Left lobe of liver (tissue), 2 donors: ENCODE measurements at places on chromosomes 13 and 19.
A peak's percentile ranks its signal among the peaks of the same experiment; 100 is the strongest.

DNA sequence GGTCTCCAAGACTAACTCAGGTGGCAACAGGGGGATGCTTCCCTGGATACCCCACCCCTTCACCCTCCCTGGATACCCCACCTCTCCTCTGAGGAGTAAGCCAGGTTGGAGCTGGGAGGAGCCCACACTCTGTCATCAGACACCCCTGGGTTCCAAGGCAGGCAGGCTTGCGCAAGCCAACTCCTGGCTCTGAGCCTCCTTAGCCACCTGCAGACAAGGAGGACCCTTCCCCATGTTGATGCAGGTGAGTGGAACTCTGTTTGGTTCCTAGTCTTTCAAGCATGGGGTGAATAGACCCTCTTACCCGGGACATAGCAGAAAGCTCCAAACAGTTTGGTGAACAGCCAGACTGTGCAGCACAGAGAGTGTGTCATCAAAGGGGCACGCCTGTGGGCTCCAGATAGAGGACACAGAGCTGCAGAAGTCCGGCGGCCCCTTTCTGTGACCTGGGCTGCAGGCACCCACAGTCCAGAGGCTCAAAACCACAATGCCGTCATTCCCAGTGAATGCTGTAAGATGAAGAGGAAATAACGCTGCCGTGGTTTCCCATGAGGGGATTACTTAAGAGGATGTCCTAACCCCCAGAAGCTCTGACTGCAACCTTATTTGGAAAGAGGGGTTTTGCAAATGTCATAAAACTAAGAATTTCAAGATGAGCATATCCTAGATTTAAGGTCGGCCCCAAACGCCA is 12.1 kb upstream of the HAS1 start:
- no peak for DNase-seq

- no peak for DNase-seq
Observed at GRCh38 chr13:47249266-47249665, 352.4 kb upstream of the HTR2A start.

- no peak for DNase-seq
Observed at GRCh38 chr19:5091018-5091683, 122.2 kb downstream of the KDM4B start.

- peak; percentile 84 for DNase-seq
Observed at GRCh38 chr13:51451467-51452360, 1.1 kb downstream of the INTS6 start.

DNA sequence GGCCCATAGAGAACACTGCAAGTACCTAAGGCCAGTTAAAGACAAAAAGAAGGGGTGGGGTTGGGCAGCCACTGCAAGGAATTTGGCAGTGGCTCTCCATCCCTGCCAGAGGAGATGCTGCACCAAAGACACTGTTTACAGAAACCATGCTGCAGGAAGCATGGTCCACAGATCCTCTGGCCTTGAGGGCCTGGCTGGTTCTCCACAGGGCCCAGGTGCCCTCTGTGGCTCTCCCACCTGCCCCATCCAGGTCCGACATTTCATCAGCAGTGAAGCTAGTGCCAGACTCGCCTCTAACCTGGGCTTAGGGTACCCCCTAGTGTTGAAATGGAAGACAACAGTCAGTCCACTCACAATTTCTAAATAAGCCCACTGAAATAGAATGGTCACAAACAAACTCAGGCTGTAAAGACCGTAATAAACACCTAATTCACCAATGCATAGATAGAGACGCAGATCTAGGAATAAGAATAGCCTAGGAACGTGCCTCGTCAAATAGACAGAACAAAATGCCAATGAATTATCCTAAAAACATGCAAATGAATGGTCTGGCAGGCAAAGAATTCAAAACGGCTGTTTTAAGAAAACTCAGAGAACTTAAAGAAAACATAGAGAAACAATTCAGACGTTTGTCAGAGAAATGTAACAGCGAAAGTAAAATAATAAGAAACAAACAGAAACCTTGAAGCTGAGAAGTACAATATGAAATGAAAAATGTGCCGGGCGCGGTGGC is 23.3 kb downstream of the LYPD4 start:
- DNase-seq: no peak

DNA sequence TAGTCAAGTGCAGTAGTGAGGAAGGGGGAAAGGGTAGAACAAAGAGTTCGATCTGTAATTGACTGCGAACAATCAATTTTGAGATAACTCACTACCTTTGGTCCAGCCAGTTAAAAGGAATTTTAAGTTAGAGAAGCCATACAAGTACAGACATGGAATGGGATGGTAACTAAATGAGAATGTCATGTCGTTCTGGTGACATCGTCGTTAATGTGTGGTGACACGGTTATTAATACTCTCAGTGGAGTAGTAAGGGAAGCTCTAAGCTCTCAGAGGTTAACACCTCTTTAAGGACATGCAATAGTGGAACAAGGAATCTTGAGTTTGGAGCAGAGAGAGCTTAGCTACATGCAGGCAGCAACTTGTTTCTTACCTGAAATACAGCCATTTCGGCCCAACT is 154.9 kb upstream of the KLF12 start:
- DNase-seq: no peak

DNA sequence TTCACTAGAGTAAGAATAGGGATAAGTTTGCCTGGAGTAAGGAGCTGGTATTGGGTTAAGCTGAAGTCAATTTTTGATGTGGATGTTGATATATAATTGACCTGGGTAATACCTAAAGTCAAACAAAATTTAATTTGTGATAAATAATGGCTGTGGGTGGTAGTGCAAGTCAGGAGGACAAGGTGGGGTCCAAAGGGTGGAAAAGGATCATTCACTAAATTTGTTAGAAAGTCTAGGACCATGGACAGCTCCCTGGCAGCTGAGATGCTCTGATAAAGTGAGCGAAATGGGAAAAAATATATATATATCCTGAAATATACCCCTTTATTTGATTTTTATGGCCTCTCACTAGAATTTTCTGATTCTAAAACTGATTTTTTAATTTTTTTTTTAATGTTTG is 463.5 kb downstream of the GPC6 start:
- no peak for DNase-seq

GRCh38 chr13:30116379-30116778 is 191.0 kb downstream of the KATNAL1 start:
- no peak for DNase-seq

GRCh38 chr13:45439781-45440462 is 21.7 kb upstream of the SLC25A30 start:
- no peak for DNase-seq

DNA sequence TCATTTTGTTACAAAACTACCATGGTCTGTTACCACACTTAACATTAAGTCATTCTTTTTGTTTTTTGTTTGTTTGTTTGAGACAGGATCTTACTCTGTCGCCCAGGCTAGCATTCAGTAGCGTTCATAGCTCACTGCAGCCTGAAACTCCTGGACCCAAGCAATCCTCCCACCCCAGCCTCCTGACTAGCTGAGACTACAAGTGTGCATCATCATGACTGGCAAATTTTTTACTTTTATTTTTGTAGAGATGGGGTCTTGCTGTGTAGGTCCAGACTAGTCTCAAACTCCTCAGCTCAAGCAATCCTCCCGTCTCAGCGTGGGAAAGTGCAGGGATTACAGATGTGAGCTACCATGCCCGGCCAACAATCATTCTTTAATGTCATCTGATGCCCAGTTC is 3.3 kb downstream of the ALDH16A1 start:
- DNase-seq: no peak

GRCh38 chr13:45042539-45042938 is 53.2 kb downstream of the GPALPP1 start:
- no peak for DNase-seq

- DNase-seq: no peak
Observed at GRCh38 chr13:29284726-29285125, 310.8 kb downstream of the SLC7A1 start.

GRCh38 chr13:23453132-23453531 is 19.6 kb upstream of the SACS start:
- DNase-seq: no peak

- no peak for DNase-seq
Observed at GRCh38 chr13:98998831-98999638, 21.2 kb upstream of the DOCK9 start.

DNA sequence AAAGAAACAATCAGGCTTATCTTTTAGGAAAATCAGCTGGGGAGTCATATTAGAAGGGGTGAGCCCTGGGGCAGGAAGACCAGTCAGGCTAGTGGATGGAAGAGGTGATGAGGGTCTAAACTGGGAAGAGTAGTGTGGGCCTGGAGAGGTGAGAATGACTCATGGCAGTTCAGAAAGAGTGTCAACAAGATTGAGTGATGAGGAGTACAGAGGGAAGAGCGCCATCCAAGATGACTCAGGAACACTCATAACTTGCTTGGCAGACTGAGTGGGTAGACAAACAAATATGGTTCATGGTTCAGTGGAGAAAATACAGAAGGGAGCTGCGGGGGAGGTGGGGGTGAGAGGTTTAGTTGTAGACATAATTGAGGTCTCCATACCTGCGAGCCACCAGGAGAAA is 17.3 kb upstream of the CLDN10 start:
- DNase-seq: no peak

DNA sequence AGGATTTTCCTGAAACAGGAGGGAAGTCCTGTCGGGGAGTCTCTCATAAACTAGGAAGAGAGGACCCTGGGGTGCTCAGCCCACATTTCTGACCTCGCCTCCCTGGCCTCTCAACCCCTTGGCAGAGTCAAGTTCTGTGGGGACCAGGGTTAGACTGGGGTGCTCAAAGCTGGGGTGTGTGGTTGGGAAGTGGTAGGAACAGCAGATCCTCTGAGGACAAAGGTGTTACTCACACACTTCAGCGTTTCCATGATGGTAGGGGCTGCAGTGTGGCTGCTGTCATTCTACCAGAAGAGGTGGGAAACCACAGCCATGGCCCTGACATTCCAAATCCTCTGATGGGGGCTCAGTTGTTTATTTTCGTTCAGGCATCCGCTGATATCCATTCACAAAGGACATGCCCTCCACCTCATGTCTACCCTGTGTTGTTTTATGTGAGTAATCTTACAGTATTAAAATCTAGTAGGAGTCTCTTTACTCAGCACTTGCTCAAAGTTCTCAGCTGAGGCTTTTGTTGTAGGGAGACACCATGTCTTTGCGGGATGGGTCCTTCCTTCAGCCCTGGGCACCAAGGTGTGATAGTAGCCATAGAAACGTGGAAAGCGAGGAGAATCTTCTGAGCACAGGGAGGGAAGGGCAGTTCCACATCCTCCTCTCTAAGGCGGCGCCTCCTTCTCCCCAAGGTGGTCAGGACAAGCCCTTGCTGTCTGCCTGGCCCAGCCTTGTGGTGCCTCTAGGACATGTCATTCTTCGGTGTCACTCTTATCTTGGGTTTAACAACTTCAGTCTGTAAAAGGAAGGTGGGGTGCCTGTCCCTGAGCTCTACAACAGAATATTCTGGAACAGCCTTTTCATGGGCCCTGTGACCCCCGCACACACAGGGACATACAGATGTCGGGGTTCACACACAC is 1.5 kb downstream of the KIR2DL3 start:
- DNase-seq: no peak

DNA sequence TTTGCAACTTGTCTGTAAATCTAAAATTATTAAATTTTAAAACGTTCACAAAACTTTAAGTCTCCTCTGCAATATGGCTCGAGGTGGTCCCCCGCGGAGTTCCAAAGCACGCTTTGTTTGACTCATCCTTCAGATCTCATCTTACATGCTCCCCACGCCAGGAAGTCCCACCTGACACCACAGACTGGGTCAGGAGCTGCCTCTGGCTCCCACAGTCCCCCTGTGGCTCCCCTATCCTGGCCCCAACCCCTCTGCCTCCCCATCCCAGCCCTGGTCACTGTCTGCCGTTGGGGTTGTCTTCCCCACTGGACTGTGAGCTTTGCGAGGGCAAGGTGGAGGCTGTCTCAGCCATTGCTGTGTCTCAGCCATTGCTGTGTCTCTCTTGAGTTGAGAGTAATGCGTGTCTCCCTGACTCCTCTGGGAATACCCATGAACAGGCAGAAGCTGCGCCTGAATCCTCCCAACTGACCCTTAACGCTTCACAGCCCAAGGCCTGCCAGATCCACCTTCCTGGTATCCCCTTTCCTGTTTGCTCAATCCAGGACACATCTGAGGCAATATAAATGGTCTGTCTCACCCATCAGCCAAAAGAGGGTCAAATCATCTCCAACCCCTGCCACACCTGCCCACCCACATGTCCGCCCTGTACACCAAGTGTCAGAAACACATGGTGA is 15.9 kb downstream of the DYRK1B start:
- no peak for DNase-seq

- no peak for DNase-seq
Observed at GRCh38 chr19:46213806-46214205, 15.7 kb upstream of the IGFL1 start.

GRCh38 chr13:25276748-25277147 is 10.5 kb downstream of the MTMR6 start:
- no peak for DNase-seq

- DNase-seq: no peak
Observed at GRCh38 chr13:97267418-97268059, 45.4 kb downstream of the MBNL2 start.

- peak; percentile 93 for DNase-seq
Observed at GRCh38 chr13:51995677-51996551, 15.3 kb downstream of the ATP7B start.

DNA sequence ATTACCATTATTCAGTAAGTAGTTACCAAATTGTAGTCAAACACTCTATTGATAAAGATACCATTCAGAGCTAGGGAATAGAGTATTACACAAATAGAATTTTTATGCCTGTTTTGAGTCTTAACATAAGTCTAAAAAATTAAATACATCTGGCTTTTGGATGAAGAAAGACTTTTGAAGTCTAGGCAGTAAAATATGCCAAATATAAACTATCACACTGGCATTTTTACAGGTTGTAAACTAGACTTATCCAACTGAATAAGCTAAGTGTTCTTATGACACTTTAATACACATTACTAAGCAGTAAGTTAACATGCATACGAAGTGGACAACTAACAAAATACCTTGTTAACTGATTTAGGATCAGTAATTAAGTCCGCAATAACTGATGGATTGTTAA is 108.9 kb downstream of the MAB21L1 start:
- DNase-seq: no peak

DNA sequence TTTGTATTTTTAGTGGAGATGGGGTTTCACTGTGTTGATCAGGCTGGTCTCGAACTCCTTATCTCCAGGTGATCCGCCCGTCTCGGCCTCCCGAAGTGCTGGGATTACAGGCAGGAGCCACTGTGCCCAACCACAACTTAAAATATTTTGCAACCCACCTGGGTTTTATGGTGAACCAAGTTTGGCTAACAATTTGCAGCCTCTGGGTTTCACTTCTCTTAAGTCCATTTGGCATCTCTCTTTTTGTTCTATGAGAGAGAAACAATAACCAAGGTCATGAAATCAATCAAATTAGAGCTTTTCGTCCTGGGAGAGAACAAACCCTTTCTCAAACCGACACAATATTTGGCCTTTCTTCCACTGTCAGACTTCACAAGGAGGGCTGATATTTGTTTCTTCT is 5.6 kb upstream of the SMAD9 start:
- DNase-seq: no peak
